Fibroblast of skin of abdomen (primary cell): ENCODE measurements at places on chromosomes 4 and X.

DNA sequence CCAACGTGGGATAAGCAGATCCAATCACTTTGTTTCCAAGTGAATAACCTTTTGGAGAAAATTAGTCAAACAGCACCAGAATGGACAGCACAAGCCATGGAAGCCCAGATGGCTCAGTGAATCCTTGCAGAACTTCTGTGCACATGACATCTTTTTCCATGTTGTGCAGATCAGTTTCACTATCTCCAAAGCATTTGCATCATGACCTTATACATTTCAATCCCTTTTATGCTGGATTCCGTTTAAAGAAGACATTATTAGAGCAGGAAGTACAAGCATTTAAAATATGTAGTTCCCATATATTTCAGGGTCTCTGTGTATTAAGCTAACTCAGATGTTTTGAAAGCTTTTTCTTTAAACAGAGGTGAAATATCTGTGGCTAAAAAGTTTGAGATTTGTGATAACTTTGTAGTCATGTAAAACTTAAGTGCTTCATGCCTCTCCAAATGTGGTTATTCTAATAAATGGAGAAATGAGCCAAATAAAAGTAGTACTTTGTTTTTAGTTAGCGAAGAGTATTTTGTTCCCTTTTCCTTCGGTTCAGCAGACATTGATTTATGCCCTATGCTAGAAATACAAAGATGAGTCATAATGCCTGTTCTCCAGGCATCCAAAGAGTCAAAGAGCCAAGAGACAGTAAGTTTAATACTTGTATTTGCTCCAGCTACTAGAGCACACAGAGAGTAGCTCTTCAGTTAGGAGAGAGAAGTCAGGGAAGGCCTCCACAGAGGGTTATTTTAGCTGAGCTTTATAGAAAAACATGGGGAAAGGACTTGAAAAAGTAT is 39.0 kb downstream of the PLAC8 start:
- peak; percentile 85 for DNase-seq

DNA sequence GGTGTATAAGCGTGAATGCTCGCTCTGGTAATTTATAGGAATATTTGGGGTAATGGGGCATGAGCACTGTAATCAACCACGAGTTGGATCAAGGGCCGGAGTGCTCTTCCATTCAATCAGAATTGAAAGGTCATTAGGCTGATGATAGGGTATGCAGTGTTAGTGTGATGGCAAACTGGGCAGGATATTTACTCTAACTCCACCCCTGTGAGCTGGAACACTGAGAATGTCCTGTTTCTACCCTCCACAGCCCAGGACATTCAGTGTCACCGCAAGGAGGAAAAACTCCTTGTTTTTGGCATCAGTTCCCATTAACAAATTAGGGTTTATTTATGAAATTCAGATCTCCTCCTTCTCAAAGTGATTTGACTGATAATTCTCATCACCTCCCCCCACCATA is 137.8 kb downstream of the HS6ST2 start:
- no peak for DNase-seq

- peak; percentile 98 for DNase-seq
Measured at GRCh38 chr4:40990236-40990898, 224.0 kb downstream of the APBB2 start.

- DNase-seq, result no peak
Measured at GRCh38 chr4:70788733-70789132, 51.0 kb downstream of the GRSF1 start.

DNA sequence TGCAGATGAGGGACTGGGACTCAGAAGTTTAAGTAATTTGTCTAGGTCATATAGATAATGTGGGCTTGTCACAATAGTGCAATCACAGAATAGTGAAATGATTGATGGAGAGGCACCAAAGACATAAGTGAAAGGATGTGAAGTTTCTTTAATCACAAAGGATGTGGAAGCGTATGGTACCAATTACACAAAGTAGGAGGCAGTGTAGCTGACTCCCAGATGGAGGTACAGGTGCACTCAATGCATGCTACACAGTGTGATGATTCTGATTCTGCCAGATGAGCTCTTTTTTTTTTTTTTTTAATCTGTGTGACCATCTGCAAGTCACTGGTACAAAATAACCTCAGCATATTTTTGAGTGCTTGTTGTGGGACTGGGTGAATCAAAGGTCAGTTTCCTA is 411.3 kb downstream of the SPRY1 start:
- no peak for DNase-seq
